NCI-H2081 (cell line): ENCODE measurements at places on chromosomes 2 and 18.
A peak's percentile ranks its signal among the peaks of the same experiment; 100 is the strongest.

DNA sequence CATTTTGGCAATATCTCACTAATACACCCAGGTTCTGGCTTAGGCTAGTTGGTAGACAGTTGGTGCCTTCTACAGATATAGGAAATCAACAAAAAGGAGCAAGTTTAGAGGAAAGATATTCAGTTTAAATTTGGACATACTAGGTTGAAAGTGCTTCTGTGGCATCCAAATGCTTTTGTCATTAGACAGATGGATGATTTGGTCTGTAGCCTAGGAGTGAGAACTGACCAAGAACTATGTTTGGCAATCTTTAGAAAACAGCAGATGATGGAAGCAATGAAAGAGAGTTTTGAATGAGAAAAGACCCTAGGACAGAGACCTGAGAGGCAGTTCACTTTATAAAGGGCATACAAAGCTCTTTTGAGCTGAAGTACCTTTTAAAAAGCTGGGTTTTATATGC is 201.3 kb upstream of the FSHR start:
- no peak for DNase-seq

DNA sequence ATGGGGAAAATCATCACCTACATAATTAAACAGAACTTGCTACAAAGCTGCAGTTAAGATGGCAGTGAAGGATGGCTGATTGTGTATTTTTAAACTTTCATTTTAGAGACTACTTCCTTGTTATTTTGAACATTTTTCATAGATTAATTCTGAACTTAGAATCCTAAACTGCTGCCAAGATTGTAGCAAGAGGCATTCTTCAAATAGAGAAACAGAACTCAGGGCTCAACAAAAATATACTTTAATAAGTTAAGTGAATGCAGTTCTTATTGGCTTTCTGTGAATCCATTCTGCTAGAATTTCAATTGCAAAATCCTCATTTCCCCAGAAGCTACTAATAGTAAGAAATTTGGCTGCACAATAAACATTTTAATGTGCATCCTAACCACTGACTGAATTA is 160.3 kb downstream of the L3MBTL4 start:
- no peak for DNase-seq

- no peak for DNase-seq
These were observed 40.8 kb downstream of the ZEB2 start for GRCh38 chr2:144479138-144479537.

DNA sequence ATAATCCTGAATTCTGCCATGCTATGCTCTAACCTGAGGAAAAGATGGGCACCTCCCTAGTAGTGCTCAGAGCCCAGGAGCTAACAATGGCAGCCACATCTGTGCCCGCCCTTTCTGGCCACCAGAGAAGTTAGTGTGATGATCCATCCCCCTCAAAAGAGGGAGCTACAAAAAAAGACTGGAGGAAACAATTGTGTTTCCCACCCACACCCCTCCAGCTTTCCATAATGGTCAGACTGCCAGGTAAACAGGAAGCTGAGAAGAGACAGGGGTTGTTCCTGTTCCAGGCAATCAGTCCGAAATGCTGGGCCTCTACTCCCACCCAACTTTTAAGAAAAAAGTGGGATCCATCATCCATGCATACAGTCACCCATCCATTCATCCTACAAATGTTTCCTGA is 3.2 kb downstream of the TBC1D8 start:
- DNase-seq, result no peak

DNA sequence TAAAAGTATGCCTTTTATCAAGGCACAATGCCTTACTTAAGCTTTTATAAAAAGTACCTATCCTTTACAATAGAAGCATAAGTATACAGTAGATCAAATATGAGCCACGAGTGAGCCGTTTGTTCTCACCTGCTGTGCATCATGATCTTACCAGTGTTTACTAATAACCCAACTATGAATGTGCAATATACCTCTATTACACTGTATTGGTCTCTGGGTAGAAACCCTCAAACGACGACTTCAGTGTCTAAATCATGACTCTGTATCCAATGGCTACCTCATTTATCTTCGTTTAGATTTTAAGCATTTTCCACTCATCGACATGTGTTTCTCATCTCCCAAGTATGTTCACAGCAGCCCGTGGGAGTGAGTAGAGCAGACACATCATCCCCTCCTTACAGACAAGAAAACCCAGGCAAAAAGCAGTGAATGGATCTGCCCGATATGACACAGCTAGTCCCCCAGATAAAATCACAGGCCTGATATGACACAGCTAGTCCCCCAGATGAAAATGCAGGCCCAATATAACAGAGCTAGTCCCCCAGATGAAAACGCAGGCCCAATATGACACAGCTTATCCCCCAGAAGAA is 279.8 kb downstream of the TNS1 start:
- DNase-seq, result no peak

DNA sequence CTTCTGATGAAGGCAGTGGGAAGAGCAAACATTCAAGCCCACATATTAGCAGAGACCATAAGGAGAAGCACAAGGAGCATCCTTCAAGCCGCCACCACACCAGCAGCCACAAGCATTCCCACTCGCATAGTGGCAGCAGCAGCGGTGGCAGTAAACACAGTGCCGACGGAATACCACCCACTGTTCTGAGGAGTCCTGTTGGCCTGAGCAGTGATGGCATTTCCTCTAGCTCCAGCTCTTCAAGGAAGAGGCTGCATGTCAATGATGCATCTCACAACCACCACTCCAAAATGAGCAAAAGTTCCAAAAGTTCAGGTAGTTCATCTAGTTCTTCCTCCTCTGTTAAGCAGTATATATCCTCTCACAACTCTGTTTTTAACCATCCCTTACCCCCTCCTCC is 35.4 kb downstream of the CCNT2 start:
- no peak for DNase-seq

DNA sequence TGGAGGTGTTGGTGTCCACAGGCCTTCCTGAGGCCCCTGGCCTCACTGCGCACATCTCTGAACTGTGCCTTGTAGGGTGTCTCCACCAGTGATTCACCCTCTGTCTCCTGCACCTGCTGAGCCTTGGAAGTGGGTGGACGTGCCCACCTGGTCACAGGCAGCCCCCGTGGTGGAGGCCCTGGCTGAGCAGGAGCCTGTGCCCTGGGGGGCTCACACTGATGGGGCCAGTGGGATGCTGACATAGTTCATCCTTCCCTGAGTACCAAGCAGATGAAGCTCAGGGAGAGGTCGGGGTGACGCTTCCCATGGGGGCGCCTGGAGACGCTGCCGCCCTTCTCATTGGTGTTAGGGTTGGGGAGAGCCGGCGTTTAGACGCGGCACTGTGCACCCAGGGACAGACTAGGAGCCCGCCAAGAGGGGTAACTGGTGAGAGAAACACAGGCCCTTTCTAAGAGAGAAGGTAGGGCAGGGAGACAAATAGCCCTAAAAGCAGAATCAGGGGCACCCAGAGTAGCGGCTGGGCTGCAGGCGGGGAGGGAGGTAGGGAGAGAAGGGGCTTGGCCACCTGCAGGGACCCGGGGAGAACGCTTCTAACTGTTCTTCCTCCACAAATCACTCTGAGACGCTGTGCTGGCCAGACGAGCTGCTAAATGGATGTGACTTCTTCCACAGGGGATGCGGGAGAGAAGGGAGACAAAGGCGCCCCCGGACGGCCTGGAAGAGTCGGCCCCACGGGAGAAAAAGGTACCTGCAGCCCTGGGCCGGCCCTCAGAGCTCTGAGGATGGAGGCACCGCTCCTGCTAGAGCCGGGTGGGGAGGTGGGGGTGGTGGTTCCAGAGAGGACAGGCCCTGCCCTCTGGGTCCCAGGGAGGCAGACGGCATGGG is 18.0 kb downstream of the COLEC11 start:
- DNase-seq, result no peak

GRCh38 chr18:24514439-24514838 is 54.0 kb downstream of the HRH4 start:
- DNase-seq, result peak; percentile 8

GRCh38 chr2:65142515-65142914 is 12.6 kb upstream of the RAB1A start:
- no peak for DNase-seq

DNA sequence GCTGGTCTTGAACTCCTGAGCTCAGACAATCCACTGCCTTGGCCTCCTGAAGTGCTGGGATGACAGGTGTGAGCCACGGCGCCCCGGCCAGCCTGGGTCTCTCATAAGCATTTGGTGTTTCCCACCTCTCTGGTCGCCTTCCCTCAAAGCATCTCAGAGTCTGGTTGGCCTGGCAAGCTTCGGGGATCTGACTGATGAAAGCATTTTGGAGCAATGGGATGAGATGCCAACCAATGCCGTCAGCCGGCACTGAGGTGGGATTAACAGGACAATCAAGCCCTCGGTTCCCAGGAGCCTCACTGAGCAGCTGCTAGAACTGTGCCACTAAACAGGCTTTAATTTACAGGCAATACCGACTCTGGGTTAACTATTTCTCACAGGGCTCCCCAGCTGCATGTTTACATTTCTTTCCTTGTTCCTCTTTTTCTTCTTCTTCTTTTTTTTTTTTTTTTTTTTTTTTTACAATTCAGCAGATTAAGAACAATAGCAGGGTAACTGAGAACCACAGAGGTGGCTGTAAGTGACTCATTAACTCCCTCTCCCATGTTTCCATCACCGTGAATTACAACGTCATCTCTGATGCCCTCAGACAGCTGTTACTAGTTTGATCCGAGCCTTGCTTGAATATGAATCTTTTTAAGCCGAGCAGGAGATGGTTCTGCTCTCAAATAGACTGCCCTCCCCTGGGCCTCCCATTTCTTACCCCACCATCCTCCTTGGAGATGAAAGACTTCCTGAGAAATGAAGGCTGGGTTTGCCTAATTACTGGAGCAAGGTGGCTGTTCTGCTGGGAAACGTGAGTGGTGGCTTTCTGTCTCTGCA is 37.9 kb downstream of the ODC1 start:
- no peak for DNase-seq

DNA sequence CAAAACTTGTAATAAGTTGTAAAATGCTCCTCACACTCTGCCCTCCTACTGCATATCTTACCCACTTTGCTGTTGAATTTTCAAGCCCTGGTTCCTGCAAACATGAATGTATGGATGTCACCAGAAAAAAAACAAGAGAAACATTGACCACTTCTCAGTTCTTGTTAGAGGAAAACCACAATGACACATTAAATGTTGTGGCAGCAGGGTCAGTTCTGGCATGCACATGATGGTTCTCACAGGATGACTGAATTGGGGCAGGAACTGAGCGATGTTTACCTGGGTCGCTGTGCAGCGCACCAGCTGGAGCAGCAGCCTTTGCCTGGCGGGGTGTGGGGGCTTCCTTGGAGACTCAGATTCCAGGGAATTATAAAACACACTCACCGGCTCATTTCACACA is 14.0 kb upstream of the PRKCE start:
- no peak for DNase-seq

DNA sequence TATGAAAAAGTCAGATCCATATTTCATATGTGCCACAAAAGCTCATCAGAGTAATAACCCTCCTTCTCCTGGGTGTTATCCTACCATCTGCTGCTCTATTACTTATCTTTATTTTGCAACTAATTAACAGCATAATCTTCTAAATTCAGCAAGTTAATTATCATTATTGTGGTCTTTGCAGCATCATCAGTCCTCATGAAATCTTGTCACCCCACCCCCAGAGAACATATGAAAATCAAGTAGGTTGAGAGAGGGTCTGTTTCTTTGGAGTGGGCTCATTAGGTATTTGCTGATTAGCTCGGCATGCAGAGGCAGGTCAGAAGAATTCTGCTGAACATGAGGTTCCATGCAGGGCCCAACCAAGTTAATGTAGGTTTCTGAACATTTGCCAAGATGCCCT is 64.8 kb downstream of the ATF2 start:
- DNase-seq, result no peak

DNA sequence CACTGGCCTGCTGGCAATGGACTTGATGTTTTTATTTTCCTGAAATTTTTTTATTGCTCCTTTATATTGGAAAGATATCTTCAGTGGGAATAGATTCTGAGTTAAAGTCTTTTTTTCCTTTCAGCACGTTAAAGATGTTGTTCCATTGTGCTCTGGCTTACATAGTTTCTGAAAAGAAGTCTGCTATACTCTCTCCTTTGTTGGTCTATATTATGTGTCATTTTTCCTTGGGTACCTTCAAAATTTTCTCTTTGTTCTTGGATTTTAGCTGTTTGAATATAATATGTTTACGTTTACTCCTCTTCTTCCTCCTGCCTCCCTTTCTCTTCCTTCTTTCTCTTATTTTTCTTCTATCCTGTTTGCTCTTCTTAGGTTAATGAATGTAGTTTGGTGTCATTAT is 105.5 kb downstream of the CAPN13 start:
- DNase-seq, result no peak

GRCh38 chr2:40098786-40099470 is 319.9 kb upstream of the THUMPD2 start:
- no peak for DNase-seq

- DNase-seq, result no peak
These were observed 67.5 kb upstream of the TTN start for GRCh38 chr2:178874529-178875240.

GRCh38 chr2:131085646-131086045 is 7.6 kb downstream of the FAM168B start:
- DNase-seq, result no peak

DNA sequence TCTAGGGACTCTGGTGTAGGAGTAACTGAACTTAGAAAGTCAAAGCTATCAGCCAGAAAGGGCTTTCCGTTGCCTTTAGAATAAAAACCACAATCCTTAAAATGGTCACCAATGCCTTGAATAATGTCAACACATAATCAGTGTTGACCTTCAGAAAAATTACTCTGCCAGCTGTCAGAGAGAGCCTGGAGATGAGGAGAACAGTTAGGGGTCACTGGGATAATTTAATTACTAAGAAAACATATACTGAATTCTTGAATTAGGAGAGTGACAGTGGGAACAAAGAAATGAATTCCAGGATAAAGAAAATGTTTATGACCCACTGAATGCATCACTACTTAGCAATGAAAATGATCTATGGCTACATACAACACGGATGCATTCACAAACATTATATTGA is 23.4 kb upstream of the UGP2 start:
- no peak for DNase-seq

- DNase-seq, result peak; percentile 22
These were observed 102.7 kb downstream of the CPO start for GRCh38 chr2:207041786-207042554.

- DNase-seq, result no peak
These were observed 114.1 kb downstream of the RIF1 start for GRCh38 chr2:151523850-151524249.

DNA sequence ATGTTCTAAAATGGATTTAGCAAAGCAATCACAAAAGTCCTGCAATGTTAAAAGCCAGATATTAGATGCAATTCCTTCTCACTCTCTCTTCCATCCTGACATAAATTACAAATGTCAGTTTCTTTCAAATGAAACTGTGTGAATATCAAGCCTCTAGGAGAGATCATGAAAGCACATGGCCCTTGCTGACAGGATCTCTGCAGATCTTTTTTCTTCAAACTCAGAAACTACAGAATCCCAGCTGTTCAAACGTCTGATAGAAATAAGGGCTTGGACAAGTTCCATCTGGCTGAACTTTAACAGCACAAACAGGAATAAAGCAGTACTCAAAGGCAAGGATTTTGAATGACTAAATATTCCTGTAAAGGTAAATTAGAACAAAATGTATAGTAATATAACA is 47.6 kb downstream of the PDE1A start:
- no peak for DNase-seq

GRCh38 chr18:56200381-56200911 is 437.9 kb downstream of the TXNL1 start:
- no peak for DNase-seq

GRCh38 chr2:219344751-219345430 is 12.3 kb upstream of the RESP18 start:
- DNase-seq, result no peak
